ENCODE measurements at places on chromosomes 12 and 14.

DNA sequence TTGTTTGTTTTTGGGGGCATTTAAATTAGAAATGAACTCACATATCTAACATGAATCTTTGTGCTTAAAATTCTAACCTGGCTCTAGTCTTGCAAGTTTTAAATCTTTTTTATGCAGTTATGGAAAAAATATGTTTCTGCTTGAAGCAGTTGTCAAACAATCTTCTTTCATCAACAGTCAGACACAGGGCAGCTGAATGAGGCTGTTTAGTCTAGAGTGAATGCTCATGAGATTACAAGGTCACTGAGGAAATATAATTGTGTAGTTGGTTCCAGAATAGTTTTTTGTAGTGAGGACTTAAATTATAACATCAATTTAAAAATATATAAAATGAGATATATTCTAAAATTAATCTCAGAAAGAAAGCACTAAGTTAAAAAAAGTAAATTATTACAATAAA is 76.5 kb downstream of the TRMT5 start:
- no peaks in the 10 kb centered on the region for H3K4me1 ChIP-seq
- no peak overlapping the region for H3K27ac ChIP-seq

DNA sequence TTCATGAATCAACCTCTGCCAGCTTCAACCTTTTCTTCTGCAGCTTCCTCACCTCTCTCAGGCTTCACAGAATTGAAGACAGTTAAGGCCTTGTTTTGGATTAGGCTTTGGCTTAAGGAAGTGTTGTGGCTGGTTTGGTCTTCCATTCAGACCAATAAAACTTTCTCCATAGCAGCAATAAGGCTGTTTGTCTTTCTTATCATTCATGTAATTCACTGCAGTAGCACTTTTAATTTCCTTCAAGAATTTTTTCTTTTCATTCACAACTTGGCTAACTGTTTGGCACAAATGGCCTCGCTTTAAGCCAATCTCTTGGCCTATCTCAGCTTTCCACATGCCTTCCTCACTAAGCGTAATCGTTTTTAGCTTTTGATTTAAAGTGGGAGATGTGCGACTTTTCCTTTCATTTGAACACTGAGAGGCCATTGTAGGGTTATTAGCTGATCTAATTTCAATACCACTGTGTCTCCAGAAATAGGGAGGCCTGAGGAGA is 229.5 kb downstream of the IPO8 start:
- no peaks in the 10 kb centered on the region for H3K4me1 ChIP-seq
- H3K36me3 ChIP-seq = no peaks in the 10 kb centered on the region
- DNase-seq = no peak
- no peak overlapping the region for H3K27ac ChIP-seq

GRCh38 chr12:102182635-102183034 is 15.0 kb downstream of the PMCH start:
- H3K4me3 ChIP-seq = no peak overlapping the region
- no peaks in the 10 kb centered on the region for H3K36me3 ChIP-seq
- H3K27me3 ChIP-seq = no peaks in the 10 kb centered on the region
- no peak overlapping the region for H3K27ac ChIP-seq
- no peak for DNase-seq
- no peaks in the 10 kb centered on the region for H3K4me1 ChIP-seq

- H3K4me3 ChIP-seq = no peak overlapping the region
- DNase-seq = no peak
- H3K4me1 ChIP-seq = no peaks in the 10 kb centered on the region
- H3K36me3 ChIP-seq = no peaks in the 10 kb centered on the region
Measured at GRCh38 chr14:60532442-60532841, 23.5 kb downstream of the SIX6 start.
